Glutamatergic neuron (in vitro differentiated cells): ENCODE measurements at places on chromosomes 12 and 14. TPM values are rescaled to one million over a fixed set of nuclear protein-coding genes. Genes with fewer than 3 reads are reported as not detected.

The CLEC7A gene
- total RNA-seq = not detected

The SMOC1 gene
- total RNA-seq = 0.49 TPM

- DNase-seq = no peak
Measured at GRCh38 chr12:7099290-7099996, 7.2 kb upstream of the C1R start.

DNA sequence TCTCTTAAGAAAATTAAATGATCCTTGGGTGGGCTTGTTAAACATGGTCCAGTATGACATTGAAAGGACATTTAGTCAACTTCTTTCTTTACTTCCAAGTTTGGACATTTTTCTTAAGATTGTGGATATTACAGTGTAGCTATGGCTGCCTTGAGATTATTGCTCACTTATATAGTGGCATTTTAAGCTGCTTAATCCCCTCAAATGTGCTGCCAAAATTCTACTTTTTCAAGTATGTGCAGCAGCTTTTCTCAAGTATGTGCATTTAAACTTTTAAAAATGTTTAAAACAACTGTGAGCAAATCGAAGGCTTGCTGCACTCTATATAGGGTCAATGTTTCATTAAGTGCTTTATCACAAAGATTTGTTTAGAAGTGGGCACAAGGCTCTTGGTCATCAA, 7.4 kb downstream of the TXNRD1 start:
- no peak for DNase-seq

DNA sequence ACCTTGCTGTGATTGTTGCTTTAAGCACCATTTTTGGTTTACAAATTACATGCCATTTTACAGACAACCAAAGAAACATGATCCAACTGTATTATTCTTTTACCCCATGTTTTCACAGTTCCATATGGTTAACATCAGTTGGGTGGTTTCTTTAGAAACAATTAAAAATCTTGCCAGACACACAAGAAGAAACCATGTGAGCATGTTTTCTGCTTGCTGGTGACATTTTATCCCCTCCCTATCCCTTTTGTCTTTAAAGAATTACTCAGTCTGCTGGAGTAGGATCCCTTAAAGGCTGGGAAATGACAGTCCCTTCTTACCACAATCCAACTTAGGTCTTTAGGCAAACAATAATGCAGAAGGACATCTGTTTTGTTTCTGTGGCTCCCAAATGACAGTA, 121.8 kb upstream of the PLXNC1 start:
- no peak for DNase-seq

The EID3 gene
- total RNA-seq = 3.7 TPM

GRCh38 chr12:110581931-110582275, 1.2 kb downstream of the PPTC7 start:
- no peak for DNase-seq

The DGLUCY gene
- total RNA-seq = 8.3 TPM

The AICDA gene
- total RNA-seq = not detected

The SLC7A7 gene
- total RNA-seq = 1.7 TPM

DNA sequence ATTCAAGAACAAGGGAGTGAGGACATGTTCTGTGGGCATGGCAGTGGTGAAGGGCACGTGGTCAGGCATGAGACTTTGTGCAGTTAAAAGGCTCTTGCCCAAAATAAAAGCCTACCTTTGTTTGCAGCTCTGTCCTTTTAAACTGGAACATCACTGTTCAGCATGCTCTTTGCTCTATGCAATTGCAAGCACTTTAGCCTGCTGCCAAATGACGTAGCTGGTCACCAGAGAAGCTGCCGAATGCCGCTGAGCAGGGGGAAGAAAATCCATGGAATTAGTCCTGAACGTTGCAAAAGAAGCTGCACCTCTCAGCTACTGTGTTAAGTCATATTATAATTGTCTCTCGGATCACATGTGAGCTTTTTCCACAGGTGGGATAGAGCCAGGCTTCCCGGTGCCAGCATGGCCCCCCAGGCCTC, 176.3 kb upstream of the DIO2 start:
- DNase-seq = no peak

DNA sequence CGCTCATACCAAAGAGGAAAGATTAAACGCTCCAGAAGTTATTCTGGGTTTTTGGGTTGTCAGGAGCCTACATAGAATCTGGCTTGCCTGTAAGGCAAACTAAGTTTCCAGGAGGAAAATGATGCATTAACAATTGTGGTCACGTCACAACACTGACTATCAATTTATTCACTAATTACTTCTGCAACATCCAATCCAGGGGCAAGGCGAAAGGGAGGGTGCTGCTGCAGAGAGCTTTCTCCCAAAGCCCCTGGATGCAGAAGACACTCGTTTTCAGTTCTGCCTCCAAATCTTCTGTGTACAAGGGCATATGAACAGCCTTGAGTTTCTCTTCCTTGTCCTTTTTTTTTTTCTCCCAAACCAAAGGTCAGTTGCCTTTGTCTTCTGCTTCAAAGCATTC, 10.5 kb upstream of the SRRM4 start:
- DNase-seq = no peak

The KRT79 gene
- not detected for total RNA-seq

The PPP1R1A gene
- total RNA-seq = 47.6 TPM

GRCh38 chr14:99792210-99792535, 1.0 kb upstream of the EML1 start:
- no peak for DNase-seq

The CBLN3 gene
- total RNA-seq = 0.51 TPM
